NCI-H2029 treated with DMSO at 0.1 percent for 48 hours (cell line): ENCODE measurements at places on chromosomes 5 and 9.

GRCh38 chr5:120479066-120479465 lies 15.0 kb downstream of the PRR16 start:
- DNase-seq: no peak

DNA sequence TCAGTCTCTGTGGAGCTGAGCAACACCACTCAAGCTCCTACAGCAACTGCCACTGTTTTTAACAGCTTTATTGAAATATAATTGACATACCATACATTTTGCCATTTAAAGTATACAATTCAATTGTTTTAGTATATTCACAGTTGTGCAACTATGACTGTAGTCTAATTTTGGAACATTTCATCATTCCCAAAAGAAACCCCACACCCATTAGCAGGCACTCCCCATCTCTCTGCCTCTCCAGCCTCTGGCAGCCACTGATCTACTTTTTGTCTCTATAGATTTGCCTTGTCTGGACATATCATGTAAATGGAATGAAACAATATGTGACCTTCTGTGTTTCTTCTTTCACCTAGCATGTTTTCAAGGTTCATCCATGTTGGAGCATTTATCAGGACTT lies 43.5 kb downstream of the RUSC2 start:
- no peak for DNase-seq

GRCh38 chr5:97968346-97968745 lies 785.3 kb upstream of the RIOK2 start:
- DNase-seq: no peak

DNA sequence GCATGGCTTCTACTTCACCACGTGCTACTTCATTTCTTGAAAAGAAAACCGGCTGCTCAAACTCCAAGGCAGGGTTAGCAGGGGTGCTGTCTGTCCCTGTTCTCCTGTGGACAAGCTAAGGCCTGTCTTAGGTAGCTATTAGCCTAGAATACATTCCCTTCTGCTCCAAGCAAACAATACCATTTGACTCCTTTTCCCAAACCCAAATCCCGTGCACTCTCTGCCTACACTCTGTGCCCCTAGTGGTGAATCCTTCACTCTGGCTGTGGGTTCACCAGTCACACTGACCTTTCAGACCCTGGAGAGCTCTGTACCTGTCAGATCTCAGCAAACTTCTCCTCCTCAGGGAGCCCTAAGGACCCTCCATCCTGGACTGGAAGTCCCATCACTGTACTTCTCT lies 211.6 kb downstream of the SLIT3 start:
- no peak for DNase-seq

- DNase-seq: no peak
Observed at GRCh38 chr5:145124806-145125205, 710.3 kb downstream of the PRELID2 start.

DNA sequence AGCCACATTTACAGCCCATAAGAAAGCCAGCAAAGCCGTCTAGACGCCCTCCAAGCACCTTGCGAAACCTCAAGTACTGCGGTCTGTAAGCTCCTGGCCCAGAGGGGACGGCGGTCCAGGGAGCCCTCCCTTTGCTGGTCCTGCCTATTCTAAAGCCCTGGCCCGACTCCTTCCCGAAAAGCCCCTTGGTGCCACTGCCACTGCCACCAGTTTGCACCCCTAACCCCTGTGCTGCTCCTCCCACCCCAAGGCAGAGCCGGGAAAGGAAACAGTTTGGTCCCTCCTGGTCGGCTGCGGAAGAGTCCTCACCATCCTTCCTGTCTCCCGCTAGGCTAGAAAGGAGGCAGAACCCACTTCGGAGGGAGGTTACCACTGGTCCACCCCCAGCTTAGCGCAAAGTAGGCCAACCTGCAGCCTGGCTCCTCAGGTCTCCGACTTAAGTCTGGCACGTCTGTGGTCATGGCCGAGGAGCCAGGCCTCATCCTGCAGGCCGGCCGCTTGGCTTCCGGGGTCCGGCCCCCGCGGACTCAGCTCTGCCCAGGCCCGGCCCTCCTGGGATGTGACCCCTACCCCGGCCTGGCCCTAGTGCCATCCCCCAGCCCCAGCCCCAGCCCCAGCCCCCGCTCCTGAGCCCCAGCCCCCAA lies 916 bp downstream of the TOR1A start:
- no peak for DNase-seq
